Gastrocnemius medialis (tissue), 4 donors: ENCODE measurements at places on chromosomes 13 and 19. TPM values are rescaled to one million over a fixed set of nuclear protein-coding genes. Genes with fewer than 3 reads are reported as not detected.

DNA sequence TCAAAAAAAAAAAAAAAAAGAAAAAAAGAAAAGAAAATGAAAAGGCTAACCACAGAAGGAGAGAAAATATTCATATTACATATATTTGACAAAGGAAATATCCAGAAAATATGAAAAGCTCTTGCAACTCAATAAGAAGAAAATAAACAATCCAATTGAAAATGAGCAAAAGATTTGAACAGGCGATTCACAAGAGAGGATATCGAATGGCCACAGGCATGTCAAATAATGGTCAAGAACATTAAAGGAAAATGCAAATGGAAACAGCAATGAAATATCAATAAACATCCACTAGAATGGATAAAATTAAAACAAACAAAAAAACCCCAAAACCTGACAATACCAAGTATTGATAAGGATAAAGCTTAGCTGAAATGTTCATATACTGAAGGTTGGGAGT, 8.1 kb downstream of the LGALS7 start:
- no peaks in the 10 kb centered on the region for H3K36me3 ChIP-seq
- H3K27ac ChIP-seq = no peak overlapping the region
- H3K4me3 ChIP-seq = no peak overlapping the region
- no peak for DNase-seq
- H3K4me1 ChIP-seq = no peaks in the 10 kb centered on the region

DNA sequence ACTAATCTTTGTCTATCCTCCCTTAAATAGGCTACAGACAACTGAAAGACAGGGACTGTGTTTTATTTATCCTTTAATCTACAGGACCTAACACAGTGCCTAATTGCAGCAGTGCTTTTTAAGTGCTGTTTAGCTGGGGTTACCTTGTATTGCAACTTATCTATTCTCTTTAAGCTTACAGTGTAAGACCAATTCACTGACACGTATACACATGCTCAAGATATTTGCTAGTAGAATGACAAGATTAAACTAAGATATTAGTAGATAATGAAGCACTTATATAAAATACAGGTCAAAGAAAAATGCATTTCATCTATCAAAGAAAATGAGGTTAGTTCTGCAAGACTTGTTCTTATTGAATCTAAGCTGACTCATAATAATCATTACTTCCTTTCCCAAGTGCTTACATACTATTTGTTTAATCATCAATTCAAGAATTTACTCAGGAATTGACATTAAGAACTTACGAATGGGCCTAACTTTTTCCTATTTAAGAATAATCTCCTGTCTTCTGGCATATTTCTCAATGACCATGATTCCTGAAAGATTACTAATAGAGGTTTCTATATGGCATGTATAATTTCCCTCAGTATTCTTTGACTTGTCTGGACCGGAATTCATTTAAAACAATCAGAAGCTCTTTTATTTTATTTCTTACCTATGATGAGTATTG, 75.8 kb upstream of the MAB21L1 start:
- H3K27ac ChIP-seq = no peak overlapping the region
- H3K27me3 ChIP-seq = no peaks in the 10 kb centered on the region
- H3K36me3 ChIP-seq = no peaks in the 10 kb centered on the region
- no peak for DNase-seq

DNA sequence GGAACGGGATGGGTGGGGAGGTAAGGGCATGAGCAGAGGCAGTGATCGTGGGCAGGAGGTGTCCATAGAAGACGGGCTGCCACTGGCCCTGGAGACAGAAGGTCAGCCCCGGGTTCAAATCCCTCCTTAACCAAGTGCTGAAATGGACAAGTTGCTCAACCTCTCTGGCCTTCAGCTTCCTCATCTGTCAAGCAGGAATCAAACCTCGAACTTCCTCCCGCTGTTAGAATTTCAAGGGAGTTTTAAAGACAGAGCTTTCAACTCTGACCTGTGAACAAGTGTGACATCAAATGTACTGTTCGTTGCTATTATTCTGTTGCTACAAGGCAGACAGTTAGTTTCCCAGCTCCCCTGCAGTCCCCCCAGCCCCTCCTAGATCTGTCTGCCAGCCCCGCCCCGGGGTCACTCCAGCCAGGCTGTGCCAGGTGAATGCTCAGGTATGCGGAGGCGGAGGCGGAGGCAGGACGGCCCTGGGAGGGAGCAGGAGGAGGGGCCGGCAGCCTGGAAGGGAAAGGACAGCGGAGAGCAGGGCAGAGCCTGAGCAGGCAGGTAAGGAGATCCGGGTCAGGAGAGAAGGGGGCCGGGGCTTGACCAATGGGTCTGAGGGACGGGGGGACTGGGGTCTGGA, at the start of gene EPS8L1:
TSS of gene EPS8L1 (plus strand) at position 499 of the 628 bp plus-strand sequence. CDS start 576 bp downstream, outside the sequence.
- DNase-seq = no peak
- no peak within 1 kb of the TSS for H3K27ac ChIP-seq
- H3K27me3 ChIP-seq = peaks cover 48% of the 10 kb centered on the region

GRCh38 chr19:51002542-51003311, 1.3 kb upstream of the KLK8 start:
- H3K27me3 ChIP-seq = peaks cover 5% of the 10 kb centered on the region
- no peak for DNase-seq
- no peaks in the 10 kb centered on the region for H3K4me1 ChIP-seq

DNA sequence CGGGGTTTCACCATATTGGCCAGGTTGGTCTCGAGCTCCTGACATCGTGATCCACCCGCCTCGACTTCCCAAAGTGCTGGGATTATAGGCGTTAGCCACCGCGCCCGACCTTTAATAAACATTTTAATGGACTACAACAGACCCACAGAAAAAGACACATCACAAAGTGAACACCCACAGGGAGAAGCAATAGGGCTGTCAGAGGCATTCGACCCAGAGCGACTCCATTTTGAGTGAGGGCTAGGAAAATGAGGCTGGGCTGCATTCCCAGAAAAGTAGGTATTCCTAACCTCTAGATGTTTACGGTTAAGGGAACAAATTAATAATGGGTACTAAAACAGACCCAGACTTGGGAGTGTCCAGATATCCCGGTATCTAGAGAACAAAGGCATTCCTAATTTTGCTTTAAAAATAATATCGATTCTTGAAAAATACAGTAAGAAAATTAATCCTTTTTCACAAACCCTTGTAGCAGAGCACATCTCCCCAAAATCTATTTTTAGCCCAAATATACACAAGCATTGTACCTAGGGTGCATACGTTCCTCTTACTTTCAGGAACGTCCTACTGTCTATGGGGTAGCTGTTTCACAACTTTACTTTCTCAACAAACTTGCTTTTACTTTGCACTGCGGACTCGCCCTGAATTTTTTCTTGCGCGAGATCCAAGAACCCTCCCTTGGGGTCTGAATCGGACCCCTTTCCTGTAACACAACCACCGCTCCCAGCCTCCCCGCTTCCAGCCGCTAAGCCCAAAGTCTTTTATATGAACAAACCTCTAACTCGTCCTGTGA, 811 bp upstream of the ZNF8 start:
- H3K27ac ChIP-seq = peak overlapping the region; percentile 72
- DNase-seq = no peak
- H3K4me3 ChIP-seq = peak overlapping the region; percentile 79
- H3K4me1 ChIP-seq = peaks cover 15% of the 10 kb centered on the region
- H3K36me3 ChIP-seq = no peaks in the 10 kb centered on the region

GRCh38 chr13:101267656-101268055, 148.7 kb downstream of the NALCN start:
- DNase-seq = no peak
- H3K4me3 ChIP-seq = no peak overlapping the region
- no peaks in the 10 kb centered on the region for H3K27me3 ChIP-seq
- H3K4me1 ChIP-seq = no peaks in the 10 kb centered on the region
- H3K36me3 ChIP-seq = no peaks in the 10 kb centered on the region

DNA sequence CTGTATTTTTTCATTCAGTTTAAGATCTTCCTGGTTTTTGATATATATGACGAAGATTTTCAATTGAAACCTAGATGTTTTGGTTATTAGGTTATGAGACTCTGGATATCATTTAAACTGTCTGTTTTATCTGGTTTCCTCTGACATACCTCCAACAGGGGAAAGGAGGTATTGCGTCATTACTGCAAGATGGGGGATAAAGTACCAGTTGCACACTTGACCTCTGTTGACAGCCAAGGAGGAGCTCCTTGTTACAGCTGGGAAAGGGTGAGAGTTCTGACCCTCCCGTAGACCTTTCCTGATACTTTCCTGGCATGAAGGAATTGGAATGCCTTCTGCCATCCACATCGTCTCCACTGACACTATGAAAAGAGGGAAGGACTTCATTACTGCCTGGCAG, 82.0 kb upstream of the SHISA2 start:
- DNase-seq = no peak
- H3K4me3 ChIP-seq = no peak overlapping the region
- no peaks in the 10 kb centered on the region for H3K4me1 ChIP-seq
- H3K27me3 ChIP-seq = no peaks in the 10 kb centered on the region

DNA sequence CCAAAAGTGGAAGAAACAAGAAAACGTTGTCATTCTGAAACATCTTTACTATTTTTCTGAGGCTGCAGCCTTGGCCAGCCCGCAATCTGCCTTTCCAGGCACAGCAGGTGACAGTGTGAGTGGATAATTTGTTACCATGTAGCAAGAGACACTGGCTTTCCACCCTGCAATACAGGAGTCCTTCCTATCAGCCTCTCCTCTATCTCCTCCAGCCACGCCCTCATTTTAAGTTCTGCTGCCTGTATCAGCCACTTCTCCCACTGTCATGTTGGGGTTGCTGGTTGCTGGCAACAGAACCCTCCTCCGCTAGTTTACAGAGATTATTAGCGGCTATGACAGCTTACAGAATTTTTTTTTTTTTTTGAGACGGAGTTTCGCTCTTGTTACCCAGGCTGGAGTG, 7.7 kb upstream of the LGALS7 start:
- H3K36me3 ChIP-seq = no peaks in the 10 kb centered on the region
- no peaks in the 10 kb centered on the region for H3K4me1 ChIP-seq
- H3K27ac ChIP-seq = no peak overlapping the region
- no peak for DNase-seq

- peaks cover 18% of the 10 kb centered on the region for H3K4me1 ChIP-seq
- no peak for DNase-seq
- H3K27ac ChIP-seq = no peak overlapping the region
- H3K4me3 ChIP-seq = no peak overlapping the region
- no peaks in the 10 kb centered on the region for H3K27me3 ChIP-seq
- peaks cover 60% of the 10 kb centered on the region for H3K36me3 ChIP-seq
Observed at GRCh38 chr19:56369886-56370676, 23.3 kb downstream of the ZNF582 start.

DNA sequence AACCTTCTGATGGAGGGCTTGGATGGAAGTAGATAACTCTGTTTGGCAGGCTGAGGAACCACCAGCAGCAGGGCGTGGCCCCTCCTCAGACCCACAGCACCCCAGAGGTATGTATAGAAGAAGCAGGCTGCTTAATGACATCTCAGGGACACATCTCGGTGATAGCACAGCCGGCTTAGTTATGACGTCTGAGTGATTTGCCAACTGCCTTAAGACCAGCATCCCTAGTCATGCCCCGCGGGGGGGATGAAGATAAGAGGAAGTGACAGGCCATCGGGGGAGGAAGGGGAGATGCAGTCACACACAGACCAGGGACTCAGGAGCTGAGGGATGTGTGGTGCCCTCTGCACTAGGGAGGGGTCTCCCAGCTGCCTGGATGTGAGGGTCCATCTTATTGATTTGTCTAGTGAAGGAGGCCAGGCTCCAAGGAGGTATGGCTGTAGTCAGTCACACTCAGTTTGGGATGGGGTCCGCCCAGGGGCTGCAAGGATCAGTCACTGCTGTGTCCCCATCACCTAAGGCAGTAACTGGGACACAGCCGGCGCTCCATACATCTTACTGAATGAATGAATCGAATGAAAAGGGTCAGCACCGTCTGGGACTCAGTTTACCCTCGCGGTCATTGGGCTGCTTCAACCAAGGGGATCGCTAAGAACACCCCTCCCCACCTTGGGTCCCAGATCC, 19.2 kb upstream of the ERCC1 start:
- no peaks in the 10 kb centered on the region for H3K27me3 ChIP-seq
- peak overlapping the region; percentile 97 for H3K27ac ChIP-seq
- H3K4me1 ChIP-seq = peaks cover 27% of the 10 kb centered on the region
- H3K36me3 ChIP-seq = no peaks in the 10 kb centered on the region
- peak overlapping the region; percentile 72 for H3K4me3 ChIP-seq

- no peaks in the 10 kb centered on the region for H3K36me3 ChIP-seq
- no peaks in the 10 kb centered on the region for H3K27me3 ChIP-seq
- DNase-seq = no peak
- H3K27ac ChIP-seq = no peak overlapping the region
Observed at GRCh38 chr13:24505756-24506155, 6.8 kb downstream of the PARP4 start.

DNA sequence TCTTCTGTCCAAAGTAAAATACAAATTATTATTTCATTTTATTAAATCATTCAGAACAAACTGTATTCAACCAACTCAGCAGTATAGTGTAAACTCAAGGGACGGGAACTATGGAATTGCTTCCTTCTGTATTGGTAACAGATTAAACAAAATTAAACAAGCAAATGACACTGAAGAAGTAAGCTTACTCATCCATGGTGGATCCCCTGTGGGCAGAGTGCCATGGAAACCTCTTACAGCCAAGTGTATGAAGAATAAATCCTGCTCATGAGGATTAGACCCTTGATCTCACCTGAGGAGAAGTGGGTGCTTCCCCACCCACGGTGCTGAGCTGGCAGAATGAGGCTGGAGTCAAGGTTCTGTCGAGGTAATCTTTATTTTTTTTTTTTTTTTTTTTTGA, 18.0 kb upstream of the RFXAP start:
- no peaks in the 10 kb centered on the region for H3K36me3 ChIP-seq
- no peak for DNase-seq
- H3K4me3 ChIP-seq = no peak overlapping the region
- no peaks in the 10 kb centered on the region for H3K4me1 ChIP-seq
- H3K27ac ChIP-seq = no peak overlapping the region

DNA sequence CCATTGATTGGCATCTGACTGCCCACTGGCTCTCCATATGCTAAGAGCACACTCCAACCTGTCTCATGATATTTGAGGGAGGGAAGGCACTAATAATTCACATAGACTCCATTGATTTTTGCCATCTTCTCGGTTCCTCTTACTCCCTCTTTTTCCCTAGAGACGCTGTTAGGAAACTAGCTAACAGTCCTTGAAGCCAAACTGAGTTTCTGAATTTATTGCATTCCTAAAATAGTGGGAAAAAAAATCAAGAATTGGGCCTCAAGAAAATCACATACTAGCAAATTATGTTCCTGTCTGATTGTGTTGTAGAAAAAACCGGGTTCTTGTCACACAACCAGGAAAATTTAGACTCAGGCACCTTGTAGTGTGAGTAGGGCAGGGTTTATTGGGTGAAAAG, 86.4 kb upstream of the SLC7A1 start:
- no peak for DNase-seq
- H3K4me1 ChIP-seq = no peaks in the 10 kb centered on the region
- H3K27ac ChIP-seq = no peak overlapping the region
- no peaks in the 10 kb centered on the region for H3K27me3 ChIP-seq

Gene TNFSF9
- 1.8 TPM for total RNA-seq

Gene PABPC3
- not detected for total RNA-seq

Gene TEX26
- not detected for total RNA-seq

Gene ENOX1
- 1.1 TPM for total RNA-seq

Gene CLEC11A
- total RNA-seq = 2.1 TPM

Gene FAAP24
- total RNA-seq = 0.97 TPM

Gene ZNF791
- 7.6 TPM for total RNA-seq

Gene ATCAY
- not detected for total RNA-seq
